ENCODE measurements at places on chromosomes 11 and 22. TPM values are rescaled to one million over a fixed set of nuclear protein-coding genes. Genes with fewer than 3 reads are reported as not detected.

Gene MS4A3
- total RNA-seq = 1.2 TPM

Gene TH
- total RNA-seq = 1.1 TPM

DNA sequence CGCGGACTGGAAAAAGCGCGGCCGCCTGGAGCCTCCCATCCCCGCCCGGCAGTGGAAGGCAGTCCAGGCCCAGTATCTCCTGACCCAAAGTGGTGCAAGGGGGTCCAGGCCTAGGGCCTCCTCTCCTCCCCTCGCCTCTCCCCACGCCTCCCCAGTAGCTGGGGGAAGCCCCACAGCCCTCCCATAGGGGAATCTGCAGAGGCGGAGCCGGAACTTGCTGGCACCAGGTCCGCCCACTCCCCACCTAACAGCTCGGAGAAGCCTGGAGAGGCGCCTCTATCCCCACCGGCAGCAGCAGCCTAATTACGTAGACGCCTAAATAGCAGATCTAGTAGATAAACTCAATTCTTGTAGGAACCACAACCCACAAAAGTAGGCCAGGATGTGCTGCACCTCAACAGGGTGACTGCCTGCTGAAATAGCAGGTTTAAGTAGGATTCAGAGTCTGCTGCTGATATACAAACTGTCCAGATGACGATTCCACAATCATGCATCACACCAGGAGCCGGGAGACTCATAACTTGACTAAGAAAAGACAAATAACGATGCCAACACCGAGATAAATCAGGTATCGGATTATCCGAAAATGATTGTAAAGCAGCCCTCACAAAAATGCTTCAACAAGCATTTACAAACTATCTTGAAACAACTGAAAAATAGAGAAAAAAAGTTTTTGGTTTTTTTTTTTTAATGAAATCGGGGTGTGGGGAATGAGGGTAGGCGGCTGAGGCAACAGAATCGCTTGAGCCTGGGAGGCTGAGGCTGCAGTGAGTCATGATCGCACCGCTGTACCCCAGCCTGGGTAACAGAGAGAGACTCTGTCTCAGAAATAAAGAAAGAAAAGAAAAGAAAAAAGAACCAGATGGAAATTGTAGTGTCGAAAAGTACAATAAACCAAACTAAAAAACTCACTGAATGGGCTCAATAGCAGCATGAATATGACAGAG is 11.4 kb upstream of the BRD1 start:
- no peak for DNase-seq

DNA sequence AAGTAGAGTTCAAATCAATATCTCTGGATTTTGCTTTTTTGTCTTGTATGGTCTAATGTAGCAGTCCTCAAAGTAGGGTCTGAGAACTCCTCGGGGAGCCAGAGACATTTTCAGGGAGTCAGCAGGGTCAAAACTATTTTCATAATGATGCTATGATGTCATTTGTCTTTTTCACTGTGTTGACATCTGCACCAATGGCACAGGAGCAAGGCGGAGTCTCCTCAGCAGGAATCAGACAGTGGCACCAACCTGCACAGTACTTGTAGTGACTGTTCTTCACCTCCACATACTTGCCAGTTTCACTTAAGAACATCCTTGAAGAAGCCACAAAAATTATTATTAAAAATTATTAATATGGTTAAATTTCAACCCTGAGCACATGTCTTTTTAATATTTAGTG is 14.9 kb upstream of the FXYD6 start:
- peak; percentile 9 for DNase-seq

DNA sequence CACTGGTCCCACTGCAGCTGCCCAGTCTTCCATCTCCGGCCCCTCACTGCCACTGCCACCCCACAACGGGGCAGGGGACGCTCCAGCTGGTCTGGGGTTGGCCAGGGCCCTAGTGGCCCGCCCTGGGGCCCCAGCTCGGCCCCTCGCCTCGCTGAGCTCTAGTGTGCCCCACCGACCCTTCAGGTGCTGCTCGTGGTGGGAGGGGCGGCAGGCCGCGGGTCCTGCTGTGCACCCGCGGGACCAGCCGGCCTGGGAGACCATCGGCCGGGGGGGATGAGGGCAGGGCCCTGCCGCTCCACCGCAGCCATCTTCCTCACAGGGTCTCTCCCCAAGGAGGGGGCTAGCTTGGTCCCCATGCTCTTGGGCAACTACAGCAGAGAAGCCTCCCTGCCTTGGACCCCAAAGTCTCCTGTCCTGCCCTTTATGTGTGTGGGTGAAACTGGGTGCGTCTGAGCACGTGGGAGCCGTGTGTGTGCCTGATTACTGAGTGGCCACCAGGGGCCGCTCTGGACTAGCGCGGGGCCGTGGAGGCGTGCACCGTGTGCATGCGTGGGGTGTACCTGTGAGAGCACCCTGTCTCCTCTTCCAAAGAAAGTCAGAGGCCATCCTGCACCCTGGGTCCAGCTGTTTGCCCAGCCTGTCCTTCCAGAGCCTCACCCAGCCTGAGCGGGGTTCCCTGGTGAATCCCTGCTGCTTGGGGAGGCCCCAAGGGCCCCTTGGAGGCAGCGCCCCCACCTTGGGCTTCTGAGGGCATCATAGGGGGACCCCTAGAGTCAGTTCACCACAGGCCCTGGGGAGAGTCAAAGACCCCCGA is 6.0 kb upstream of the ACR start:
- peak; percentile 49 for DNase-seq

DNA sequence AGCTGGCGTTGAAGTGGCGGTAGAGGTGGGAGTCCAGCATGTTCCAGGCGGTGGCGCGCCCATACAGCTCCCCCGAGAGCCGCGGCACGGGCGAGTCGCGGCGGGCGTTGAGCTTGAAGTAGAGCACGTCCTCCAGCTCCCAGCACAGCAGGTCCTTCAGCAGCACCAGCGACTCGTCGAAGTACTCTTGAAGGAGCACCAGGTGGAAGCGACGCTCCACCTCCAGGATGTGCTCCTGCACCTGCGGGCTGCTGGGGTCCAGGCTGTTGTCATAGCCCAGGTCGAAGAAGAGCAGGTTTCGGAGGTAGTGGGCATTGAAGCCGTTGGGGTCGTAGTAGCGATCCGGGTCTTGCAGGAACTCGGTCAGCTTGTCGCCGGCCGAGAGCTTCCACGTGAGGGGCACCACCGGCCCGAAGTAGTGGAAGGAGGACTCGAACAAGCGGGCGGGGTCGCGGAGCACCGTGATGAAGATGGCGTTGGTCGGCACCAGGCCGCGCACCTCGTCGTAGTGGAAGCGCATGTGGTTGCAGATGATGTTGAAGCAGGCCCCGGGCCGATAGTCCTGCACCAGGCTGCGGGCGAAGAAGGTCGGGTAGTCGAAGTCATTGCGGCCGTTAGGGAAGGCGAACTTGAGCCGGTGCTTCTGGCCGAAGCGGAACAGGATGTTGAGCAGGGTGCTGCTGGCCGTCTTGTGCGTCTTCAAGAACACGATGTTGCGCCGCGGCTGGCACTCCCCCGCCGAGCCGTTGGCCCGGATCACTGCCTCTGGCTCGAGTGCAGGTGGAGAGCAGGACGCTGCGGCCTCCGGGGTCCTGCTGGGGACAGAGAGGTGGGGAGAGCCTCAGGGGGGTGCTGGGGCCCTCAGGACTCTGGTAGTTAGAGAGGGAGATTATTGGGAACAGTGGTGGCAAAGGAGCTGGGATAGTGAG is 9.0 kb upstream of the SEC14L6 start:
- DNase-seq = no peak

DNA sequence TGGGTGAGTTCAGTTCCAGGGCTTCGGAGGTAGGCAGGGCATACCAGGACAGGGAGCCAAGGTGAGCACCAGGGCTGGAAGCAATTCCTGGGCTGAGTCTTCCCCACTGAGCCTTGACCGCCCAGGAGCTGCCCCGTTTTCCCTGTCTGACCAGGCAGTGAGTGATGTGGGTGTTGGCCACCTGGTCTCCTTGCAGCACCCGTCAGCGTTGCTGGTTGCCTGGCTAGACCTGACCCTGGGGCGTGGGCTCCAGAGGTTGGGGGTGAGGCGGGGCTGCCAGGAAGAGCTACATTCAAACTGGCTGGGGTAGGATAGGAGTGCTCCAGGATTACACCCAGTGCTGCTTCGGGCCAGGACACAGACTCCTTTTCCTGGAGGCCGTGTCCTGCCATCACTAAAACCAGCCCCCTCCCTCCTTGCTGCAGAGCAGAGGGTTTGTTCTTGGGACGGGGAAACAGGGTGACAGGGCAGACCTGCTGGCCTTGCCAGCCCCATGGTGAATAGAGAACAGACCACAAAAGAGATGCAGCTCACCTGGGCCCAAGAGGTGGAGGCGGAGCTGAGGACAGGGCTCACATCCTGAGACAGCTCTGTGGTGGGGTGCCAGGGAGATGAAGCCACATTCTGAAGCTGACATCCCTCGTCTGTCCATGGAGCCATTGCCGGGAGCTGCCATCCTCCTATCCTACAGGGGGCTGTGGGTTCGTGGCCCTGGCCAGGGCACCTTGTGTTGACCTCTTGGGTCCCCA is 14.2 kb downstream of the INCENP start:
- DNase-seq = peak; percentile 8

Gene SLC37A2
- total RNA-seq = 3.0 TPM

- no peak for DNase-seq
These were observed 33.4 kb downstream of the PLA2G6 start for GRCh38 chr22:38148245-38148644.

Gene LARGE2
- 2.1 TPM for total RNA-seq

Gene TMEM191C
- total RNA-seq = 54.4 TPM

DNA sequence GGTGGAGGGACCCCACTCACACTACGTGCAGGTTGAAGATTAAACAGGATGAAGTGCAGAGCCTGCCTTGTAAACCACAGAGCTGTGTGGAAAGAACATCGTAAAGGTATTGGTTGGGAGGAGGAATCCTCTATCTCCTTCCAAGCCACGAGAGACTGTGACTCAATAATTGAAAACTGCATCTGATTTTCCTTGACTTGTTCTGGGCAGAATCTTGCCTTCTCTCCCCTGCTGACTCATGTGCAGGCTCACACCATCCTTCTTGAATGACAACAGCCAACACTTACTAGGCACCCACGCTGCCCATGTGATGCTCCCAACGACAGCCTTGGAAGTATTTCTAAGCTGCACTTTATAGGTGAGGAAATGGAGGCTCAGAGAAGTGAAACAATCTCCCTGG is 563.0 kb downstream of the MIAT start:
- DNase-seq = no peak

DNA sequence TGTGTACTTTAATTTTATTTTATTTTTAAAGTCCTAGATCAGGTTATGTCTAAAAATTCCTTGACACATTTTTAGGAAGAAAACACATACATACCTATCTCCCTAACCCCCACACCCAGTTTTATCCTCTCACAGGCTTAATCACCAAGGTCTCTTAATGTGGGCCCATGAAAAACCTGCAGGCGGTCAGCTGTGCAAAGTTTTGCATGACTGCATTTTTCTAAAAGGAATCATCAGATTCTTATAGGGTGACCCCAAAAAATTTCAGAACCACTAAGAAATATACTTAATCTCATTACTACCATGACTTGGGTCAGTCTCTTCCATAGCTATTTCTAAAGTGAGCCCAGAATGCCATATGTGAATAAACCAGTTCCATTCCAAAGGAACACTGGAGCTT is 19.8 kb downstream of the SAA1 start:
- DNase-seq = no peak

Gene FXYD2
- 5.3 TPM for total RNA-seq

DNA sequence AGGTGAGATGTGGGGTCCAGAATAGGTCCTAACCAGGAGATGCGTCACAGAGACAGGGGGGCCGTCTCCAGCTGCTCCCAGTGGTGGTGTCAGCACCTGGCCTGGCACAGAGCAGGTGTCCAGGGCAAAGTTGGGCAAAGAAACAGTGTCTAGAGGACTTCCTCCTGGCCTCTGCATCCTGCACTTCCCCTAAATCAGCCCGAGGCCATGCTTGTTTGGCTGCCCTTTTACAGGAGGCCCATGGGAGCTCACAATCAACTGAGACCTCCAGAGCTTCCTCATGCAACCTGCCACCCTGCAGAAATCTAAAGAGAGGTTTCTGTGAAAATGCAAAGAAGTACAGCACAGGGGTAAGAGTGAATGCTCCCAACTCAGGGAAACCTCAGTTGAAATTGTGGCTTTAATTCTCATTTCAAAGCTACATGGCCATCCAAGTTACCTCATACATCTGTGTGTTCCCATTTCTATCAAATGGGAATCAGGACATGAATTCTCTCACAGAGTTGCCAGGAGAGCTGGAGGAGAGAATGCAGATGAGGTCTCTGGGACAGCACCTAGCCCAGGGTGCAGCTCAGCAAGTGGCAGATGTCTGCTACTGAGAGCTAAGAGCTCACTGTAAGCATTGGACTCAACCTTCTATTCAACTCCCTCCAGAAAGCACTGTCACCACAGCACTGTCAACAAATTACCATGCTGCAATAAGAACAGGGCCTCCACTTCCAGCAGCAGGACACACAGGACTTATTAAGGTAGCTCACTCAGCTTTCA is 32.6 kb downstream of the TCIRG1 start:
- DNase-seq = no peak

Gene THYN1
- 85.0 TPM for total RNA-seq

Gene PTPRCAP
- total RNA-seq = 5.2 TPM

Gene RAPSN
- total RNA-seq = 0.19 TPM

Gene MMP20
- total RNA-seq = not detected

- DNase-seq = no peak
These were observed 1341.5 kb downstream of the BRD1 start for GRCh38 chr22:48486134-48486532.

Gene ME3
- total RNA-seq = 170 TPM

DNA sequence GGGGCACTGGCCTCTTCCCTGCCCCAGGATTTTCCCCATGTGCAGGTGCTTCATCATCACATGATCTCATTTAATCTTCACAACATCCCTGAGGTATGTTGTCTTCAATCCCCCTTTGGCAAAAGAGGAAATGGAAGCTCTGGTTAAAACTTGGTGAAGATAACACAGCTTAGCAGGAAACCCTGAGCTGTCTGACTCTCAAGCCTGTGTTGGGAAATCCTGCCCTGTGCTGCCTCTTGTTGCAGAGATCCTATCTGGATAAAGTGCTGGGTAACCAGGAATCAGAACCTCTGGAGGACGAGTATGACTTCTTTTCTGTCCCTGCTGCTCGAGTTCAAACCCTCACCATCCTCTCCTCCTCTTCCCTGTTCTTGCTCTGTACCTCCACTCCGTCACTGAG is 13.1 kb upstream of the E2F8 start:
- no peak for DNase-seq

DNA sequence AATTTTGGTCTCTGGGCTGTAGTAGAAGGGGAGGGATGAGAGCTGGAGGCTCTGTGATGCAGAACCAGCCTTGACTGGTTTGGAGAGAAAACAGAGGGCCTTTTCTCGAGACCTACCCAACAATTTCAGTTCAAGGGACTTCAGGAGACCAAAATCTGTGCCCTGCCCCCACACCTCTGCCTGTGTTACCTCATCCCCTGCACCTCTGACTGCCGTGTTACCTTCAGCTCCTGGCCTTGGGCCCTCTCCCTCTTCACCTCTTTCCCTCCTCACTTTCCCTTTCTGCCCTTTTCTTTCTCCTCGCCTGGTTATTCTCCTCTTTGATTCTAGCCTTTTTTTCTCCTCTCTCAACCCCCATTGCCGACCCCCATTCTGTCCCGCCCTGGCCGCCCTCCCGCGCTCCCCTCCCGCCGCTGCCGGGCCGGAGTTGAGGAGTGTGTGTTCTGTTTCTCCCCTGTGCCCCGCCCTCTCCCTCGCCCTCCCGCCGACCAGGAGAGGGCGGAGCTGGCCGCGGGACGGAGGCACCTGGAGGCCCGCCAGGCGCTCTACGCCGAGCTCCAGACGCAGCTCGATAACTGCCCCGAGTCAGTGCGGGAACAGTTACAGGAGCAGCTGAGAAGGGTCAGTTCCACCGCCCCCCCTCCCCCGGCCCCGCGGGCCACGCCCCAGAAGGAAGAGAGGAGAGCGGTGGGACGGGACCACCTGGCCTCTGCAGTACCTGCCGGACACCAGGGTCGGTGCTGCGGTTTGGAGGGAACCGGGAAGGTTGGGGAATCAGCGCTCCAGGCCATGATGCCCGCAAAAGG is 27.2 kb downstream of the PHLDB1 start:
- peak; percentile 88 for DNase-seq

Gene TIGD3
- total RNA-seq = 5.3 TPM

Gene KRTAP5-2
- total RNA-seq = not detected

All from testis (tissue), 5 donors.